ENCODE measurements at places on chromosomes 5 and 9.

GRCh38 chr5:149062371-149063016 is 368 bp downstream of the SH3TC2 start:
- DNase-seq: no peak

GRCh38 chr5:89972901-89973300 is 436.7 kb downstream of the CETN3 start:
- no peak for DNase-seq

DNA sequence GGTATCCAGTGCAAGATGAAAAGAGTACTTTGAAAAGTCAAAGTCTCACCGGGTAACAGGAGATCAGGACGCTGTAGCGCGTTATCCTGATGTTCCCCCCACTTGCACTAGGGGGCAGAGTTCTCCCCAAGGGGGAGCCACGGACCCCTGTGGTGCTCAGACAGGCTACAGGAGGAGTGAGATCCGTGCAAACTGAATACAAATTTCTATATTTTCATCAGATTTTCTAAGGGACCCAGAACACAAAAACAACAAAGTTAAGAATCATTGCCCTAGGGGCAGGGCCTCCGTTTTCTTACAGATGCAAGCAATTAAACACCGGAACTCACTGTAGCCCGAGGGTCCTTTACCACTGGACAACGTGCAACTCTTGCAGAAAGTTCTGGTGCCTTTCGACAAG is 2.0 kb downstream of the MYO10 start:
- DNase-seq: peak; percentile 31

- DNase-seq: no peak
These were observed 27.9 kb upstream of the ANXA2R start for GRCh38 chr5:43068037-43068436.

DNA sequence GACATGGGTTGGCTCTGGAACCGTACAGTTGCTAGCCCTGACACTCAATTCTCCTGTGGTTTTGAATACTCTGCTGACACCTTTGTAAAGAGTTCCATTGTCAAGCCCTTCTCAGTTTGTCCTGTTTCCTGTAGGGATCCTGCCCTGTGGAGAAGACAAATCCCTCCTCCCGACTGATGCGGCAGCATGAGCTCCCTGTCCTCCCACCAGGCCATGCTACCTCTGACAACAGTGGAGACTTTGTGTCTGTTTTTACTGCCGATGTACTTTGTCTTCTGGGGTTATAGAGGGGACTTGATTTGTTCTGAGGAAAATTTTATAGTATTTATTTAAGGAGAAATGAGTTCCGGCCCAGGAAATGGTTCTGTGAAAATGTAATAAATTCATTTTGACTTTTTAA is 57.8 kb downstream of the PRLR start:
- DNase-seq: no peak

DNA sequence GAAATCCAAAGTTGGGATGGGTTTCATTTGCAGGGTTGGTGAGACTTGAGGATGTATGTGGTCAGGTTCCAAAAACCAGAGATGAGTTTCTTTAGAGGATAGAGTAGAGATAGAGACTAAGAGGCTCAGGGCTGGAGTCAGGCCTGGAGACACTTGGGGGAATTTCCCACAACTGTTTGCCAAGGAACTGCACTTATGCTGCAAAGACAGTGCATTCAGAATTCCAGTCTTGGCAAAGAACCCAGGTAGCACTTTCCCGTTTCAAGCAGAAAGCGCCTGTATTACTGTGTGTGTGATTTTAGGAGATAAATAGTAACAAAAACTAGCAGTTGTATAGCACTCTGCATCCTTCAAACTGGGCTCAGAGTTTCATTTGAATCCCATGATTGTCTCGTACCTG is 55.4 kb downstream of the SNCAIP start:
- no peak for DNase-seq

DNA sequence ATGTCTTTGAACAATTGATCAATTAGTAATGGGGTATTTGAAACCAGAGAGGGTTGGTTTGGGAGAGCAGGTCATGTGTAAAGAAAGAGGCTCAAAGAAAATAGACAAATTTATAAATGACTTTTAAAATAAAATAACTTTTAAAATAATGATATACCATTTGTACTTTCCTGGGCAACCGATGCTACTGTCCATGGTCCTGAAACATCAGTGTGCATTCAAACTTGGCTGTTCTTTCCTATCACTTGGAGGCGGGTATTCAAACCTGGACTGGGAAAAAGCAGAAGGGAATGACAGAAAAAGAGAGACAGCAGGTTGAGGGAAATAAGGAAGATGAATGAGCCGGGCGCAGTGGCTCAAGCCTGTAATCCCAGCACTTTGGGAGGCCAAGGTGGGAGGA is 1446.4 kb upstream of the WWC1 start:
- no peak for DNase-seq

DNA sequence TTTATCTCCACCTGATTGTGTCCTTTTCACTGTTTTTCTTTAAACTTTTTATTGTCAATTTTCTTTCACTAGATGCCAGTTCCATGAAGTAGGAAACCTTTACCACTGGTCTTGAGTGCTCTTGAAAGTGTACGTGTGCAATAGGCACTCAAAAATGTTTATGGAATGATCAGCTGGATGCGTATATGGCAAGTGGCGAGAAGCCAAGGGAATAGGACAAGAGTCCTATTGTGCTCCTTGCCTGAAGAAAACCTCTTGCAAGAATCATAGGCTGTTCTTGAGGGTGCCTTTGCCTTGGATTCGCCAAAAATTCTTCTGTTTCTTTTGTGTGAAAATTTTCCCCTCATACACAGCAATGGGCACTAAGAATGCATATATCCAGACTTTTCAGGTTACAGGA is 97.7 kb downstream of the GHR start:
- no peak for DNase-seq

DNA sequence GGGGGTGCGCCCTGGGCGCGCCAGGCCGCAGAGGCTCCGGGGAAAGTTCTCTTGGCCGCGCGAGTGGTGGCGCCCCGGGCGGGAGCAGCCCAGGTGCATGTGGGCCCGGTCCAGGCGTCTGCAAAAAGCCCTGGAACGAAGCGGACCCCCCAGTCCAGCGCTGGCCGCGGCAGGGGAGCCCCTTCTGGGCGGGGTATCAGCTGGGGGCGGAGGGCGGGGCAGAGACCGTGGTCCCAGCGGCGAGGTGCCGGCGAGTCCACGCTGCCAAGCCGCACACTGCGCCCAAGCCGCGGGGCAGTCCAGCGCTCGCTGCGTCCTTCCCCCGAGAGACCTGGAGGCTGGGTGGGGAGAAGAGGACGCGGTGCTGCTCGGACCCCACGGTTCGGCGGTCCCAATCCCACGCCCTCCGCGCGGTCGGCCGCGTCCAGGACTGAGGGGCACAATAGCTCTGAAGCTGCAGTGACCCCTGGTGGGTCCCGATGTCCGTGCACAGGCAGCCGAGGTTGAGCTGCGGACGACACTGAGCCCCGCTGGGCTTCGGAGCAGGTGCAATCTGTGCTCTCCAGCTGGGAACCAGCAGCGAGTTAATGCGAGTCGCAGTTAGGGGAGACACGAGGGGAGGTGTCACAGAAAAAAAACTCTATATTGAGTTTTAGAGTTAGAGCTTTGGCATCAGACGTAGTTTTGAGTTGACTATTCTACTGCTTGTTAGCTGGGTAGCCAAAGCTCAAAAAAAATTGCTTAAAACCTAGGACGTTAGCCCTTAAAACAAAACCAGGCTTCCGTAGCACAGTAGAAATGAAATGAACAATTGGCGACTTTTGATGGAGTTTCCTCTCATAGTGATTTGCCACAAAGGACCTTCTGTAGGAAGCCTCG is 1.1 kb upstream of the EPB41L4A start:
- peak; percentile 49 for DNase-seq

DNA sequence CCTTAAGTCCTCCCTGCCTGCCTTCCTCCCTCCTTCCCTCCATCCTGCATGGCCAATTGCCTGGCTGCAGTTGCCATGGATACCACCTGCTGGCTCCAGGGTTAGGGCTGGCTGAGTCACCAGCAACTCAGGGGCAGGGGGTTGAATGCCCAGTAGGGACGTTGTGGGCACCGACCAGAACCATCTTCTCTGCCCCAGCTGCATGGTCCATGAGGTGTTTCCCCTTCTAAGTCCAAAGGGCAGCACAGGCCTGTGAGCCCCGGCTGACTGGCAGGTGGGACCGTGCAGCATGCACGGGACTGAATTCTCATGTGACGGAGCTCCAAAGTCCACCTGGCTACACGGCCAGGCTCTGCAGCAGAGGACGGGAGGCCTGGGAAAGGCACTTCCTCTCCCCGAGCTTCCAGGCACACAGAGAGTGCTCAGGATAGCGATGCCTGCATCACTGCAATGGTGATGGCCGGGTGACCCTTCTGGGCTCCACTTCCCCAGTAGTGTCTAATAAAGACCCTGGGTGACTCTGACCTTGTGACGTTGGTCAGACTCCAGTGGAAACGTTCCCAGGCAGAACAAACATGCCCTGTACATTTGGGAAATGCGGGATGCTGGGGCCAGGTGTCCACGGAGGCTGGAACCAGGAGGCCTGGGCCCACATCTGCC is 5.7 kb downstream of the ASS1 start:
- DNase-seq: no peak
